NCI-H1092 (cell line): ENCODE measurements at places on chromosomes 13 and 19.

- DNase-seq = no peak
These were observed 51.0 kb downstream of the DIAPH3 start for GRCh38 chr13:60112771-60113170.

GRCh38 chr13:112605531-112605990, 17.6 kb upstream of the TUBGCP3 start:
- no peak for DNase-seq

GRCh38 chr13:94917824-94918223, 205.5 kb upstream of the SOX21 start:
- no peak for DNase-seq

DNA sequence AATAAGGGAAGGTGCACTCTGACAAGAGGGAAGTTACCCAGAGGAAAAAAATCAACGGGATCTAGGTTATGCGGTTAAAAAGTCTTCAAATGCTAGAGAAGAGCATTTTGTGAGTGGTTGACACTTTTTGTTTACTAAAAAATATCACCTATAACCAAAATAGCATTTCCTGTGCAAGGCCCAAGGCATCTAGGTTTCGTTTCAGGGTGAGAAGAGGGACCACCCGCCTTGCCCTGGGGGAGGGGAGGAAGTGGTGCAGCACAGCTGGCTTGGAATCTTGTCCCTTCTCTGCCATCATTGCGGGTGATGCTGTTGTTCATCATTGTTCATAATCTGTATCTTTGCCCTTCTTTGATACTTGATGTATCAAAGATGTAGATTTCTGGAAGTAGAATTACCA, 80.6 kb downstream of the NUFIP1 start:
- no peak for DNase-seq

DNA sequence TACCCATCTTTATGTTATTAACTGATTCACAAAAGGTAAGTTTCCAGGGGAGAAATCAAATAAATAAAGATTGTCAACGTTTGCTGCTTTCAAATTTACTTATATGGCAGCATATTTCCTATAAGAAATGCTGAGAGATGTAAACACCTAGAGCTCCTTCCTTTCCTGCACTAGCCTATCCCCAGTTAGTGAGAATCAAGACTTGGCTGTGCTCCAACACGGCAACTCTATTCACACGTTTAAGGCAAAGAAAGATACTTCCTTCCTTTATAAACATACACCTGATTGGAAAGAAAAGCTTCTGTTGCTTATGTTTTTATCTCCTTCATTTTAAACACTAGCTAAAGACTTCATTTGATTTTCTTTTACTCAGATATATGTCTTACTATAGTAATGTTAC, 107.0 kb downstream of the PCDH9 start:
- no peak for DNase-seq

DNA sequence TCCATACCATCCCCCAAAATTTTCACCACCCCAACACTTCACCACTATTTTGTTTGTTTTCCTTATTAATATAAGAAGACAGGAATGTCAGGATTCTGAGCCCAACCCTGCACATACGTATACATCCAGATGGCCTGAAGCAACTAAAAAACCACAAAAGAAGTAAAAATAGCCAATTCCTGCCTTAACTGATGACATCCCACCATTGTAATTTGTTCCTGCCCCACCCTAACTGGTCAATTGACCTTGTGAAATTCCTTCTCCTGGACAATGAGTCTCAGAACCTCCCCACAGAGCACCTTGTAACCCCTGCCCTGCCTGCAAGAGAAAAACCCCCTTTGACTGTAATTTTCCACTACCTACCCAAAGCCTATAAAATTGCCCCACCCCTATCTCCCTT, 132.5 kb downstream of the ZNF675 start:
- DNase-seq = no peak

DNA sequence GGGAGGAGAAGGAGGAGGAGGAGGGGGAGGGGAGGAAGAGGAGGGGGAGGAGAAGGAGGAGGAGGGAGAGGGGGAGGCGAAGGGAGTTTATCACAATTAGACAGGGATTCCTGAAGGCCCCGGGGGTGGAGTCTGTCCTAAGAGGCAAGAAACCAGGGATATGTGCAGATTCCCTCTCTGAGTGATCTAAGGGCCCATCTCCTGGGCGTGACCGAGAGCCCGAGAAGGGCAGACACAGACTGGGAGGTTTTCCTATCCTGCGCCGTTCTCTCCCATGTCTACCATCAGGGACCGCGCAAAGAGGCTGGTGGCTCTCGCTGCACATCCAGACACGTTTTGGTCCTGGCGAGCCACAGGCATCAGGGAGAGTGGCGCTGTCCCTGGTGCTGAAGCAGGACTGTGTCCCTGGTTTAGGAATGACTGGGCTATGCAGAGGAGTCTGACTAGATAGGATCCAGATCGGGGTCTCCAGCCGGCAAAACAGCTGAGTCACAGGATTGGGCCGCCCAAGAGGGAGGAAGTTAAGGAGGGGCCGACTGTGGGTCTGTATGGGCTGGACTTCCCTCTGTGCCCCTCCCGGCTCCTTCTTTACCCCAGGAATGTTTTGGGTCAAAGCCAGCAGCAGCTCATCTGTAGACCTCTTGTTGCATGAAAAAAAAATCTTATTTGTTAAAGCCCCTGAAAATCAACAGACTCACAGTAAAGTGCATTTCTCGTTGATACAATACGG, 17.9 kb upstream of the ZNF175 start:
- no peak for DNase-seq

DNA sequence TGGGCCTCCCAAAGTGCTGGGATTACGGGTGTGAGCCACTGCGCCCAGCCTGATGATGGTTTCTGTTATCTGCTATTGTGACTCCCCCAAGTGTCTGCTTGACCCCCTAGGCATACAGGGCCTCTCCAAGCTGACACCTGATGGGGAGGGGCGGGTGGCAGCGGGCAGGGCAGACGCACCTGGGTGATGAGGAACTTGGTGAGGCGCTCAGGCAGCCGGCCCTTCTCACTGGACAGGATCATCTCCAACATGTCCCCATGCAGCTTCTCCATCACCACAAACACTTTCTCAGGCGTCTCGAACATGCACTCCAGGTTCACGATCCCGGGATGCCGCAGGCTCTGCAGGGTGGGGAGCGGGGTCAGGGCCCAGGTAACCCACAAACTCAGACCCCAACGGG, 27.6 kb downstream of the PRKD2 start:
- no peak for DNase-seq

GRCh38 chr19:42528354-42529247, at the start of gene CEACAM1:
Gene CEACAM1, minus strand, starts transcription at chr19:42528481. Its CDS starts 107 bp downstream, at chr19:42528374.
- no peak for DNase-seq

DNA sequence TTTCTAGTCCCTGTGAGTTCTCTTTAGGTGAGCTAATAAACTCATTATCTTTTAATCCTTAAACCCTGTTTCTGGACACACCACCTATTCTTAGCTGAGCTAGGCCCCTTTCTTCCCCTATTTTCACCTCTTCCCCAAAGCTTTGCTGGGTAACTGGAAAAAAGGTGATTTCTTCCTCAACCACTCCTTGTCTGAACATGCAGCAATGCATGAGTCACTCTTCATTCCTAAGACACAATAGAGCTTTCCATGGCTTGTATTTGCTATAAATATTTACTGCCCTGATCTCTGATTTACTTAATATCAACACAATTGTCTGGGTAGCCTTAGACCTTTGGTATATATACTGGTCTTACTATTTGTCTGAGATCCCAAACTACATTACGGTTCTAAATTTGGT, 370.9 kb downstream of the KLF5 start:
- DNase-seq = no peak

DNA sequence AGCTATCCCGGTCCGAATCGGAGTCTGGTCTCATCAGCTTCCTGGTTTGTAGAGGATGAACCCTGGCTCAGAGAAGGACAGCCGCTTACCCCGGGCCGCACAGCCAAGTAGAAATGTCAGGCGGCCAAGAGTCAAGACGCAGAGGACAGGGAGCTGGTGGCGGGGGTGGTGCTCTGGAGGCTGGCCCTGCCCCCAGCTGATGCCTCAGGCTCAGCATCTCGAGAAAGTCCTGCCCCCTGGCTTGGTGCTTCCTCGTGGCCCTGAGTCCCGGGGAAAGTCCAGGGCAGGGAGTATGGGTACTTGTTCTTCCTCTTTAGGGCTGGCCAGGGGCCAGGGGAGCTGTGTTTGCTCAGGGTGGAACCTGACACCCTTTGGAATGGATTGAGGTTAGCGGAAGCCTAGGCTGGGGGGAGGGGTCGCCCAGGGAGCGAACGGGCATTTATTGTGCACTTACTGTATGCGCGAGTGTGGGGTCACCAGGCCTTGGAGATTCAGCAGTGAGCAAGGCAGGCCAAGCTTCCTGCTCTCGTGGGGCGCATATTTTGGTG, 2.2 kb downstream of the TJP3 start:
- peak; percentile 63 for DNase-seq

DNA sequence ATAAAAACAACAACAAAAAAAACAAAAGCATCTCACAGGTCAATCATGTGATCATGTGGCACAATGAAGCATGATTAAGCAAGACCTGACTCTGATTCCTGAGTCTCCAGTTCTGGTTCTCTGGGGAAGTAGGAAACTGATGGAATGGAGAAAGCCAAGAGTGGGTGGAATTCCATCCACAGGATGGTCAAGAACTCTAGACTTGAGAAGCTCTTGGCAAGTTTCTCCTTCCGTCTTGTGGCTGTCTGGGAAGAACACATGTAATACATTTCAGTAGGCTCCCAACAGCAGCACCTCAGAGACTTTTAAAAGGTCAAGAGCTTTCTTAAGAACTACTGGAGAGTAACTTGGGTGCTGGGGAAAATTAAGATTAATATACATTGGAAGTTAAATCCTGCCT, 78.6 kb upstream of the TSHZ3 start:
- no peak for DNase-seq

DNA sequence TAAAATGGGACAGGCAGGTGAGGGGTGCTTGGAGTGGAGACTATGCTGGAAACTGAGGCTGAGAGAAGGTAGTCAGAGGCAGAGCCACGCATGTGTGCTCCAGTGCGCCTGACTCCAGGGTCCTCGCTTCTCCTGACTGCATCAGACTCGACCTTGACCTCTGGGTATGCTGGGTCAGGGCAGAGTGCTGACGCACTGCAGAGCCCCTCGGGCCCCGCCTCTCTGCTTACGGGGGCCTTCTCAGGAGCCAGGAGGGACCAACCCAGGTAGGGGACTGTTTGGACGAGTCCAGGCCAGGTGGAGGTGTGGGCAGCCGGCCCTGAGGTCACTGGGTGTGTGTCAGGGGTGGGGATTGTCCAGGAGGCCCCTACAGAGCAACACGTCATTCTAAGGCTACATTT, 22.9 kb upstream of the SLC7A10 start:
- DNase-seq = no peak

- DNase-seq = peak; percentile 33
These were observed 24.6 kb downstream of the SPC24 start for GRCh38 chr19:11130824-11131455.

GRCh38 chr19:30815889-30816580, 443.9 kb downstream of the ZNF536 start:
- no peak for DNase-seq

- DNase-seq = peak; percentile 81
These were observed 97.7 kb downstream of the SIPA1L3 start for GRCh38 chr19:38004521-38005223.

DNA sequence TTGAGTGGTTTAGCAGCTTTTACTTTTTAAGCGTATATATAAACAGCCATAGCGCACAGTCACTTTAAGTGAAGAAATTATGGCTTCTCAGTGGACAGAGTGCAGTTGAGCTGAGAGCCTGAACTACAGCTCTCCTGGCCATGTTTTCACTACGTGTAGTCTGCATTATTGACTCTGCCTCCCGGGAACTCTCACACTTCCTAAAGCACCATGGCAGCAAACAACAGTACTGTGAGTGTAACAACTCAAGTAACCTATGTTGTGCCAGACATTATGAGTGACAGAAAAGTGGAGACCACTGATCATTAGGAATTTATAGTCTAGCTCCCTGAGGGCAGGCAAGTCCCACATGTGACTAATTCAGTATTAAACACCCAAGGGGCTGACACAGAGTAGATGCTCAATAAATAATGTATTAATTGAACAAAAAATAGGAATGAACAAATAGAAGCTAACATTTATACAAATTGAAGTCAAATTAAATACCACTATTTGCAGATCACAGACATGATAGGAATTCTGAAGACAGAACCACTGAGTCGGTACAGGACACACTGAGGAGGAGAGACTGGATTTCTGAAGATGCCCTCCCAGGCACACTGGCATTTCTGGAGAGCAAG, 19.7 kb downstream of the EFNB2 start:
- no peak for DNase-seq

GRCh38 chr13:27463500-27463899, 13.1 kb upstream of the MTIF3 start:
- DNase-seq = no peak

GRCh38 chr19:16519230-16519687, 23.0 kb downstream of the CHERP start:
- no peak for DNase-seq

GRCh38 chr13:72849571-72849970, 67.6 kb downstream of the PIBF1 start:
- DNase-seq = no peak

DNA sequence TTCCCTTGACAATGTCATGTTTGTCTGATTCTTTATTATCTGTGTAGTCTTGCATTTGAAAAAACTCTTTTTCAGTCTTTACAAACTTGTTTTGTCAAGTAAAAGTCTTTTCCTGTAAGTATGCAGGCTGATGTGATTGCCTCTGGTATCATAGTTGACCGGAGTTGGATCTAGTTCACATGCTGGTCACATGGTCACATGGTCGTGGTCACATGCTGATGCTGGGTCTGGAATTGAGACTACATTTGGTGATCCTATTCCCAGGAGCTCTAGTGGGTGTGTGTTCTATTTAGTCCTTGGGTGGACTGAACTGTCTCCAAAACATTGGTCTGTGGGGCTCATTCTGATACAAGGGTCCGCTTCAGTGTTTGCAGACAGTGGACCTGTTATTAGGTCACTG, 1798.8 kb upstream of the PRR20A start:
- no peak for DNase-seq

DNA sequence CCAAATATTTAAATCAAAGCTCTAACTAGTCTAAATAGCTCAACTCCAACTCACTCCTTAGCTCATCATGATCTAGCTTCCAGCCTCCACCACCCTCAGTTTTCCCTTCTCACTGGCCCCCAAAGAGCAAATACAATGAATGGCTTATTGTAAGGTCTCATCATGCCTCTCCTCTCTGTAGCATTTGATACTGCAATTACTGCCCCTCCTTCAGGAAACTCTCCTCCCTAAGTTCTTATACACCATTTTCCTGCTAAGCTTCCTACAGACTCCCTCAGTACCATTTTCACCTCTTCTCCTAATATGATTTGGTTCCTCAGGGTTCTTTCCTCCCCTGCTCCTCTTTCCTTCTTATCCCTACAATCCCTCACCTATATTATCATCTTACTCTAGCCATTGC, 12.8 kb downstream of the KPNA3 start:
- DNase-seq = no peak

DNA sequence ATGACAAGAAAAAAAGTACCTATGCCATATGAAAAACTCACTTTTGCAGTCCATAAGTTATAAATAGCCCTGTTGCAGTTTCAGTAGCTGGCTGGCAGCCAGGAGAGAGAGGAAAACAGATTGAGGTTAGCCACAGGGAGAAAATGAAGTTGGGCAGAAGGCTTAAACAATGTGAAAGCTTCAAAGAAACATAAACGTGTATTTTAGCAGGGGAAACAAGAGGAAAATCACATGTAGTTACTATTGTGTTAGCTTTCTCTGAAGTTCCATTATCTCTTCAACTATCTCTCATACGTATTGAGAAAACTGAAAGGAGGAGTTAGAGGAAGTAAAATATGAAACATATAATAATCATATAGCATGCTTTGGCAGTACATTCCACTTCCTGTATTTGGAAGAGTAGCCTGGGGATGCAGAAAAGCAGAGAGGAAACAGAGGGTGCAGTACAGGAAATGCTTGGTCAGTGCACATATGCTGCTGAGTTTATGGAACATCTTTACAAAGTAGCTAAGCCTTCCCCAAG, 1551.1 kb downstream of the EFNB2 start:
- no peak for DNase-seq
